AG09309 (cell line): ENCODE measurements at places on chromosomes 13 and 19.

GRCh38 chr13:112783135-112783977, 93.5 kb downstream of the ATP11A start:
- DNase-seq = peak; percentile 57

DNA sequence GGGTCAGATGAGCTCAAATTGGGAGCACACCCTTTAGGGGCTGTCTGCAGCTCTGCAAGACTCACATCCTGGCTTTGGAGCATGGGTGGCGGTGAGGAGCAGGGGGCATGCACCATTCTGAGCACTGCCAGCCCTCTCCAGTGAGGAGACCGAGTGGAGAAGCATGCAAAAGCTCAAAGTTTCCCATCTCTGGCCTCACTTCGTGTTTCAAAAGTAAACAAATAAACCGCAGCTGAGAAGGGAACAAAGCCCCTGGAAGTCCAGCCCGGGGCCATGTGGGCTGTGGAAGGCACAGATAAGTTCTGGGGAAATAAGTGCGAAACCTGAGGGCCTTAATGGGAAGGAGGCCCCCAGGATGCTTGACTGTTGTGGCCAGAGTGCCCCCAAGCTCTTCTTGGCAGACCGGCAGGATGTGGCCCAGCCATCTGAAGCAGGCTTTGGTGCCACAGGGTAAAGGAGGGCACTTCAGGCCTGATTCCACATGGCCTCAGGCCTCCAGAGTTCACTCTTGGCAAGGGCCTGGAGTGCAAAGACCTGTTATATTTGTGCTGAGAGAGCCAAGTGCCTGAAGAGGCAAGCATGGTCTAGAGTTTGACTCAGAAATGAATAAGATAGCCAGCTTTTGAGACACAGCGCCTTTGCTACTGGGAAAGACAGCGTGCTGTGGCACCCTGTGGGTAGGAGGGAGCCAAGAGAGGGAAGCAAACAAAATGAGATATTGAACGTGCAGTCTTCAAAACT, 1.2 kb downstream of the MEDAG start:
- no peak for DNase-seq

GRCh38 chr13:106318941-106319411, 216.5 kb downstream of the EFNB2 start:
- DNase-seq = peak; percentile 82

- DNase-seq = no peak
Observed at GRCh38 chr13:114082849-114083645, 49.4 kb downstream of the RASA3 start.

DNA sequence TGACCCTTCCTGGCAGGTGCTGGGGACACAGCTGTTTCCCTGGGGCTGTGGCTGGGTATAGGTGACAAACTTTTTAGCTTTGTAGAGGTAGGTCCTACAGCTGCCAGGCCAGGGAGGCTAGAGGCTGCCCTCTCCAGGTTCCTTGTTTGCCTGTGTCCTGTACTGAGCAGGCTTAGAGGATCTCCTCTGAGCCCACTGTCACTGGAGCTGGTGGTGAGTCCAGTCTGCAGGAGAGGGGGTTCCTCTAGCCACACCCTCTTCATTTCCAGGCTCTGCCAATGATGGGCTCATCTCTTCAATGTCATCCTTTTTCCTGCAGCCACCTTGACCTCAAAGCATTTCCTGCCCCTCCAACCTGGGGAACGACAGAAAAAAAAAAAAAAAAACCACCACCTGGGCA, 12.6 kb upstream of the RAB11B start:
- DNase-seq = no peak

DNA sequence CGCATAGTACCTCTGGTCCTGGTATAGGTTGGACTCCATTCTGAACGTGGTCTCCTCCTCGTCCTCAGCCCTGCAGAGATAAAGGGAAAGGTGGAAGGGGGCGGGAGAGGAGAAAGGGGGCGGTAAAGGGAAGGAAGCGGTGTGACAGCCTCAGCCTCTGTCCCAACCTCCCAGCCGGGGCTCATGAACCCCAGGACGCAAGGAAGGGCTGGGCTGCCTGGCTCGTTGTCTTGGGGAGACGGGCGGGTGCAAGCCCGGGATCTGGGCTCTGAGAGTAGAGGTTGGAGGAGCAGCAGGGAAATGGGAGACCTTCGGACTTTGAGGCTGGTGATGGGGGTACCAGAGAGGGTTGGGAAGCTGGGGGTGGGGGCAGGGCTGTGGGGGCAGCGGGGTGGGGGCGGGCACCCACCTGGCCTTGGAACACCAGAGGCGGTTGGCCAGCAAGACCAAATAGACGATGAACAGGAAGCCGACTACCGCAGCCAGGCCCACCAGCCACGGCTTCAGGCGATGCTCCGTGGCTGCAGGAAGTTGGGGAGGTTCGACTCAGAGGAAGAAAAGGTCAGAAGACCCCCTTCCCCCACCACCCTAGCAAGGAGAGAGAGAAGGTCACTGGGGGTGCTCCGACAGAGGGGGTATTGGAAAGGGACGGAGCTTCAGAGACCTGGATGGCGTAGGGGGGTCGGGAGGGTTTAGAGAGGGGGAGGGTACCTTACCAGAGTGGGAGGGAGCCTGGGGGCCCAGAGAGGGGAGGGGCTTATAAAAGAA, 1.7 kb downstream of the SMIM24 start:
- no peak for DNase-seq
